ENCODE measurements at places on chromosomes 5 and 9.

- no peak for DNase-seq
Observed at GRCh38 chr5:176533894-176534611, 3.1 kb downstream of the RNF44 start.

DNA sequence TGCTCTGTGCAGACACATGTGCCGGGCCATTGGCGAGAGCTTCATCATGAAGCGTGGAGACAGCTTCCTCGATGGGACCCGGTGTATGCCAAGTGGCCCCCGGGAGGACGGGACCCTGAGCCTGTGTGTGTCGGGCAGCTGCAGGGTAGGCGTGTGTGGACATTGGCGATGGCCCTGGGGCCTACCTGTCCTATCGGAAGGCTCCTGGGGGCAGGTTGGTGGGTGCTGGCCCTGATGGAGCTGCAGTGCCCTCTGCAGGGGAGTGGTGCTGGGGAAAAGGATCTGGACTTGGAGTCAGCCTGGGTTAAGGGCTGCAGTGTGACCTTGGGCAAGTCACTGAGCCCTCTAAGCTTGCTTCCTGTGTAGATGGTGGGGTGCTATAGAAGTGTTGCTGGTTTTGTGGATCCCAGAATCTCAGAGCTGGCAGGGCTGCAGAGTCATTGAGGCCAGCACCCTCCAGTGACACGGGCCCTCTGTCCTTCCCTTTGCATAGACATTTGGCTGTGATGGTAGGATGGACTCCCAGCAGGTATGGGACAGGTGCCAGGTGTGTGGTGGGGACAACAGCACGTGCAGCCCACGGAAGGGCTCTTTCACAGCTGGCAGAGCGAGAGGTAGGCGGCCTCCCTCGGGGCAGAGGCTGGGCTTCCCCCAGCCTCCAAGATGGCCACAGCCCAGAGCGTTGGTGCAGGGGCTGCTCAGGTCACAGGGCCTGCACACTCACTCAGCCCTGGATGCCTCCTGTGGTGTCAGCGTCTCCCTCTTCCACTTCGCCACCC, 15.8 kb downstream of the ADAMTS13 start:
- no peak for DNase-seq

- DNase-seq = no peak
Observed at GRCh38 chr9:75269197-75269596, 180.9 kb downstream of the OSTF1 start.

GRCh38 chr5:24646915-24647314, 2.1 kb upstream of the CDH10 start:
- DNase-seq = no peak

DNA sequence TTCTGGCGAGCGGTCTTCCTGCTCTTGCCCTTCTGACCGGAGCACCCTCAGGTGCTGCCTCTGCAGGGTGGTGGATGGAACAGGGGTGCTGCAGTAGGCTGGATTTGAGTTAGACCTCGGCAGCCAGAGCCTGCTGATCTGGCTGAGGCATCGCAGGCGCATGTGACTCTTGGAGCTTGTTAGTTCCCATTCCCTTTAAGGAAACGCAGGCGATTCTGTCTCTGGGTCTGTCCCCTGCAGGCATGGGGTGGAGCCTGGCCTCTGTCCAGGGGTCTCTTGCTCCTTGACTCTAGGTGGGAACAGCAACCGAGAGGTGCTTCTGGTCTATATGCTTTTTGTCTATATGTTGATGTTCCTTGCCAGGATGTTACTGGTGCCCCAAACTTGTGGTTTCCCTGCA, 3.1 kb downstream of the WNK2 start:
- DNase-seq = no peak

DNA sequence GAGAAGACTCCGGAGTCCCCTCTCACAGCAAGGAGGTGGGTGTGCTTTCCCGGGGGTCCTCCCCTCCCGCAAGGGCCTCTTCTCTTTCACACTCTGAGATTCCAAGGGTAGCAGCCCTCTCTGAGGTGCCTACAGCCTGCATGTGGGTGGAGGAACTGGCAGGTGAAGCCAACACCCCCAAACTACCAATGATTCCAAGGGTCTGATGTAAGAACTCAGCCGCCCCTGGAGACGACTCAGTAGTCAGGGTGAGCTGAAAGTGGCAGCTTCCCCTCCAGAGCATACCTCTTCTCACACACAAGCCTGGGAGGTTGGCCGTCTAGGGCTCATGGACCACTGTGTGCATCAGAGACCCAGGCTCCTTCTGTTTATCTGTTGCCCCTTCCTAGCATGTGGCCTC, 66.1 kb downstream of the TSPAN17 start:
- no peak for DNase-seq

- no peak for DNase-seq
Observed at GRCh38 chr5:107796797-107797196, 126.1 kb upstream of the EFNA5 start.

DNA sequence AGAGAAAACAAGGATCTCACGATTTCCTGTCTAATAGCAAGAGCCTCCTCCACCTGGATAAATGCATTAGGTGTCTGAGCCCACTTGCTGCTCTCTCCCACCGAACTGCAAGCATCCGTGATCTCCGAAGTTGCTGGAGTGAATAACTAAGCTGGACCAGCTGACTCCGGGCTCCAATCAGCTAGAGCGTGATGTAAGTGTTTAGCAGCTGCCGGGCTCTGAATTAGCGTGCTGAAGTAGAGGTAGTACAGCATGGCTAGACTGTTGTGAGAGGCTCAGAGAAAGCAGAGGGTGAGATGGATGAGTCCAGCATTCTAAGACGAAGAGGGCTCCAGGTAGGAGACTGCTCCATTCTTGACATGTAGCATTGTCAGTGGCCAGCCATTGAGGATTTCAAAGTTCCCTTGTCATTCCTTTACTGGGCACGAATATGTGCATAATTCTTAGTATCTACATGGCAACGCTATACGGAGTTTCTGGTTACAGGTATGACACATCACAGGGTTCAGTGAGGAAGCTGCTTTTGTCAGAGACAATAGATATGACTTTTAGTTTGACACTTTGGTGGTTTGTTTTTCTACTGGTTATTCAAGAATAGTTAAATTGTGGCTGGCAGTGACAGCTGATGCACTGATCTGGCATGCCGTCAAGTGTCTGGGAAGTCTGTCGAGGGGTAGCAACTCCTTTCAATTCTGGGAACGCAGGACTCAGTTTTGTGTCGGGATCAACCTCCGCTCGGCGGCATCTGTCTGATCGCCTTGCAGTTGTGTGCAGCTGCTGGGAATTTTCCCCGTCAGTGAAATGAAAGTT, 232.6 kb downstream of the MAST4 start:
- DNase-seq = peak; percentile 38

DNA sequence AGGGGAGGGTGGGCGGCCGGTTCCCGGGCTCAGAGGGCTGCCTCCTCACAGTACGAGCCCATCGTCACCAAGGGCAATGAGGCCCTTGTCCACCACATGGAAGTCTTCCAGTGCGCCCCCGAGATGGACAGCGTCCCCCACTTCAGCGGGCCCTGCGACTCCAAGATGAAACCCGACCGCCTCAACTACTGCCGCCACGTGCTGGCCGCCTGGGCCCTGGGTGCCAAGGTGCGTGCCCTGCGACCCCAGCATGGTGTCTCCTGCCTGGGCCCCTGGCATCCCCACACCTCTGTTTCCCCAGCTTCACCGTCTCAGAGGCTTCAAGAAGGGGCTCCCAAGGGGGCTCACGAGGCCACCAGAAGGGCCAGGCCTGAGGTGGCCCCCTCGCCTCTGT, 7.2 kb downstream of the DBH start:
- no peak for DNase-seq

DNA sequence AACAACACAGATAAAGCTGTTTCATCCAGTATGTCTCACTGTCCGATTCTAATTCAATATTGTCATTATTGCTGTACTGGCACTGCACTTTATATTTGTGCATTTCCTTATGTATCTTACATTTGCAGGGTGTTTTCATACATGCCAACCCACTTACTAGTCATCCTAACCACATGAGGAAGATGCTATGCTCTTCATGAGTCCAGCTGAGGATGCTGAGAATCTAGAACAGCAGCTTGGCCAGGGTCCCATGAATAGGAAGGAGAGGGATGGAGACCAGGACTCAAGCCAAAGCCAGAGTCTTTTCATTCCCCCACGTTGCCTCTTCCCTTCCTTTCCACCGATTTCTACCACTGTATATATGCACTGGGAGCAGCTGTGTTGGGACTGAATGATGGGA, 292.8 kb upstream of the KLF4 start:
- peak; percentile 27 for DNase-seq

DNA sequence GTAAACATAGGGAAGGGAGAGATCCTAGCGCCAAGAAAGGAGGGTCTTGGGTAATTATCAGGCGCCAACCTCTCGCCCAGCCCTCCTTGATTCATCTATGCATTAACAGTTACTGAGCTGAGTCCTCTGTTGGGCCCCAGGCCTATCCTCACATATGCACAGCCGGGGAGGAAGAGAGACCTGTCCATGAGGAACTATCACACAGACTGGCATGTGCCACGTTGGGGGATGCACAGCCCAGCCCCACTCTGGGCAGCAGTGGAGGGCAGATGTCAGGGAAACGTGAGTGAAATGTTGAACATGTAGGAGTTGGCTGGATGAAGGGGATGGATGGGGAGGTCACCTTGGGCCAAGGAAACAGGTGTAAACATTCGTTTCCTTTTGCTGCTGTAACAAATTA, 18.8 kb upstream of the ENHO start:
- DNase-seq = no peak

DNA sequence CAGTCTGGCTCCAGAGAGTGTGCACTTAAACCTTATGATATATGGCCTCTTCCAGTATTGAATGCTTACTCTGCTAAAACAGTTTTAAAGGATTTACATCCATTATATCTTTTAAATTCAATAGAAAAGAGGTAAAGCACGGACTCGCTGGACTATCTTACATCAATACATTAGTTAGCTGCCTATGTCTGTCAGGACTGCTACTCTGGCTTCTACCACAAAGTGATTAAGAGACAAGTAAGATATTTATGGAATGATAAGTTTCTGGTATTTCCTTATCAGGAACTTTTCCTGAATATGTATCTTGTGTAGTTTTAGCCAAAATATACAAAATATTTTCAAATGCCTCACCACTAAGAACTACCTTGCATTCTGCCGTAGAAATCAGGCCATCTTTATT, 295.1 kb downstream of the ISL1 start:
- no peak for DNase-seq

GRCh38 chr5:1767524-1768282, 31.9 kb downstream of the MRPL36 start:
- DNase-seq = no peak

- no peak for DNase-seq
Observed at GRCh38 chr9:95000821-95001220, 274.3 kb downstream of the AOPEP start.

DNA sequence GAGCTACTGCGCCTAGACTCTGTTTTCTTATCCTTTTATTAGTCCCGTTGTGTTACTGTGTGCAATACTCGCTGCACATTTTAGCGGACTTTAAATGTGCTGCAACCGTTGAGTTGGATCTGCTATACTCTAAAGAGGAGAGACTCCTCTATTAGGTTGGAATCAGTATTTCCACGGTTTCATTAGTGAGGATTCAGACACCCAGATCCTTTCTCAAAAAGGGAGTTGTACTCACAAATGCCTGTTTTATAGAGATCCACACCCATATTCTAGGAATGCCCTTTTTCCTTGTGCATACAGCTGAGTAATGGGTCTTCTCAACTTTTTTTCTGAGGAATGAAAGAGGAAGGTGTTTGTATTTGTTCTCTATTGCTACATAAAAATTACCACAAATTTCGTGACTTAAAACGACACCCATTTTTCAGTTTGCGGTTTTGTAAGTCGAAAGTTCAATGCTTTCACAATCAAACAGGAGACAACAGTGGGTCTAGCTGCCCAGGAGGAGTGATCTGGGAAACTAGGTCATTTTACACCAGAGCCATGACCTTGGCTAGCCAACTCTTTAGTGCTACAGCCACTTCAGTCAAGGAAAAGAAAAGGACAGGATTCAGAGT, 52.8 kb upstream of the SLC44A1 start:
- peak; percentile 66 for DNase-seq

GRCh38 chr9:99449726-99450125, 227.6 kb downstream of the SEC61B start:
- no peak for DNase-seq

- no peak for DNase-seq
Observed at GRCh38 chr9:4495537-4495936, 5.3 kb downstream of the SLC1A1 start.

DNA sequence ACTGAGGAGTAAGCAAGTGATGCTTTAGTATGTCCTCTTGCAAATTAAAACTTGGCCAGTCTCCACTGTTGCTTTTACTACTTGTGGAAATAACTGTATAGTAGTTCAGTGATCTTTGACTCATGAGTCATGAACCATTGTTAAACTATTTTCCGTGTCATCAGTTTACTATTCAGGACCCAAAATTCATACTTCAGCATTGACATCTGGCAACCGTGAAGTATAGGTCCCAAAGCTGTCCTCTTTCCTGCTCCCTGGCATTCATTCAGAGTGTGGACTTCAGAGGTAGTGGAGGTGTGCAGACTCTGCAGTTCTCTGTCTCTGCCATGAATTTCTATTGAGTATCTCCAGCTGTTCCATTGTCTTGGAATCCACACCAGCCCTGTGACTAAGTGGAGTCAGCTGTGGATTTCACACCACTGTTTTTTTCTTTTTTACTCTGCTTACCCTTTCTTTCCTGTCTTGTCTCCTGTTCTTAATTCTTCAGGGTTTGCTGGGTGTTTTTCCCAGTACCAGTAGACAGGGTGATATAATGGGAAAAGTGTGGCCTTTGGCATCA, 7.5 kb downstream of the TDRD7 start:
- DNase-seq = peak; percentile 52

DNA sequence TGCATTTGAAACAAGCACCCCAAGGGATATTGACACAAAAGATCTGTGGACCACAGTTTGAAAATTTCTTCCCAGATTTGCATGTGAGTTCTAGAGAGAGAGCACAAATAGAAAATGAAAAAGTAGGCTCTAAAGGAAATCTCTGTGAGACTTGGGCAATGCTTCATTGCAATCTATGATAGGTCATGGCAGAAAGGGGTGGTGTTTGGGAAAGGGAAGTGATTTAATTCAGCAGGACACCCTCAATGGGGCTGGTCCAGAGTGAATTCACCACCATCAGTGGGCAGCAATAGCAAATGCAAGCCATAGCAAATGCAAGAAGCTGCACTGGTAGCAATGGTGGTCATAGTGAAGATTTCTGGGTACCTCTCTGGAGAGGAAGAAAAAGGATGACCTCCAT, 58.1 kb downstream of the ANKRD55 start:
- no peak for DNase-seq

DNA sequence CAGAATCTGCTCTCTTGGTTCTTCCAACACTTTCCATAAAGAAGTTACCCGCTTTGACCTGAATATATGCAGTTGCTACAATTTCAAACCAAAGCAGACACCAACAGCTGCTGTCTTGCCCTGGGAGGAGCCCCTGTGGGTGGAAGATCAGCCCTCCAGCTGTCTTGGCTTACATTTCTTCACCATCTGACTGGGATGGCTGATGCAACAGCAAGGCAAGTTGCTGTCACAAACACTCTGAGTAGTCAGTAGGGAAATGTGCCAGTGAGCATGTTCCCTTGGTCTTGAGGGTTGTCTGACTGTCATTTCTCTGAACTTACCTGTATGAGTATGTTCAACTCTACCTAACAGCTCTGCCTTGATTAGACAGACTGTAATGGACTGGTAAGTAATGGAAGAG, 152.9 kb downstream of the SGCD start:
- peak; percentile 58 for DNase-seq

GRCh38 chr5:172886974-172887501, 53.0 kb downstream of the ERGIC1 start:
- DNase-seq = no peak

Data from stromal cell of bone marrow (primary cell).